H1 (cell line): ENCODE measurements at places on chromosomes 4 and X. TPM values are rescaled to one million over a fixed set of nuclear protein-coding genes. Genes with fewer than 3 reads are reported as not detected.

- no peaks in the 10 kb centered on the region for H3K4me1 ChIP-seq
- H3K27ac ChIP-seq = no peak overlapping the region
- H3K27me3 ChIP-seq = no peaks in the 10 kb centered on the region
- DNase-seq = no peak
These were observed 110.7 kb downstream of the ARHGAP10 start for GRCh38 chr4:147842573-147842972.

The NDP gene
- polyA plus RNA-seq = 0.14 and 0.26 TPM in 2 replicates

DNA sequence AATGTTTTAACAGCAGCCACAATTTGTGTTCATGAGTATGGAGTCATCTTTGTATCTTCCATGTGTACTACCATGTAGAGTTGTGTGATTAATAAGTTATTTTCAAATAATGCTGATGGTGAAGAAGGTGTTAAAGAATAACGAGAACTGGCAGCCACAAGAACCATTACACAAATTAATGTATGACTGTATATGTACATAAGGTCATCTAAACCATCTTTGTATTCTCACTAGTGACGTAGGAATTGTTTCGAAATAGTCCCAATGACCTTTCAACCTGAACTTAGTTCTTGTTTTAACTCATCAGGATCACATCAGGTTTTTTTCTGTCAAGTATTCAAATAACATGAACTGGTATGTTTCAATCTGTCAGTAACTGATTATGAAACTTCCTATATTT, 48.3 kb upstream of the NOCT start:
- no peaks in the 10 kb centered on the region for H3K4me1 ChIP-seq
- no peaks in the 10 kb centered on the region for H3K27me3 ChIP-seq

- no peaks in the 10 kb centered on the region for H3K27me3 ChIP-seq
- H3K27ac ChIP-seq = no peak overlapping the region
- DNase-seq = no peak
- H3K4me1 ChIP-seq = no peaks in the 10 kb centered on the region
- H3K4me3 ChIP-seq = no peak overlapping the region
These were observed 236.4 kb upstream of the MID1 start for GRCh38 chrX:10856797-10857196.

The REELD1 gene
- polyA plus RNA-seq = 0.03 TPM in 2 replicates

The SERPINA7 gene
- polyA plus RNA-seq = not detected in 2 replicates
